Naive thymus-derived CD8-positive, alpha-beta T cell (primary cell): ENCODE measurements at places on chromosomes 3 and 15.

GRCh38 chr3:160671231-160671630 lies 5.7 kb upstream of the ARL14 start:
- H3K4me3 ChIP-seq: no peak overlapping the region
- no peak overlapping the region for H3K27ac ChIP-seq
- peaks cover 4% of the 10 kb centered on the region for H3K27me3 ChIP-seq
- no peak for DNase-seq

DNA sequence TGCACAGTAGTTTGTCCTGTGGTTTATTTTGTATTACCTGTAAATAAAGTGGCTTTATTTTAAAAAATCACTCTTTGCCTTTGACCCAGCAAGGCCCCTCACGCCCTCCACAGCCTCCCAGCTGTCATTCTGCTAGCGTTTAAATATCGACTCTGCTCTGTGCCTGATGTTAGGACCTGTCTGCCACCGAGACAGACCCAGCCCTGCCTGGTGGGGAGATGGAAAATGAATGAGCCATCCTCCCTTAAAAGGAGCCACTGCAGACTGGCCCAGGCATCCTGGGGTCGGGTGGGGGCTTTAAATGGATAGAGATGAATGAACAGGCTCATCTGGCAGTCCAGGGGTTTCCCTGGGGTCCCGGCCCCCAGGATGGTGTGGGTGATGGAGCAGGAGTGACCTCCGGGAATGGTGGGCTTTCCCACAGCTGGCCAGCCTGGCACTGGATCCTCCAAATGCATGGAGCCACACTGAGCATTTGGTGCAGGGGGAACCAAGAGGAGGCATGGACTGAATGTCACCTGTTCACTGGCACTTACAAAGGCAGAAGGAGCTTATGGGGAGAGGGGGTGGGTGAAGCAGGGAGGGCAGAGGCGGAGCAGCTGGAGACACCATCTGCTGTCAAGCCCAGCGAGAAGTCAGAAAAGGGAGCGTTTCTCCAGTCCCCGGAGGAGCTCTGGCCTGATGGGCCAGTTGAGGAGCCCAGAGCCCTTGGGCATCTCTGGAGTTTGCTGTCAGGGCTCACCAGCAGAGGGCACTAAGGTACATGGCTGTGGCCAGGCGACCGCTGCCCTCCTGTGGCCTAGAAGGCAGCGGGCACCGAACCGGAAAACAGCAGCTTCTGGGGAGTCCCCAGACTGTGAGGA lies 11.9 kb downstream of the GRM2 start:
- peaks cover 16% of the 10 kb centered on the region for H3K4me1 ChIP-seq
- no peaks in the 10 kb centered on the region for H3K27me3 ChIP-seq
- DNase-seq: no peak
- H3K36me3 ChIP-seq: no peaks in the 10 kb centered on the region
- no peak overlapping the region for H3K4me3 ChIP-seq

GRCh38 chr3:99799422-99799821 lies 18.2 kb upstream of the CMSS1 start:
- no peak overlapping the region for H3K27ac ChIP-seq
- H3K36me3 ChIP-seq: peaks cover 18% of the 10 kb centered on the region
- H3K4me3 ChIP-seq: no peak overlapping the region
- H3K4me1 ChIP-seq: no peaks in the 10 kb centered on the region
- no peaks in the 10 kb centered on the region for H3K27me3 ChIP-seq
- DNase-seq: no peak

DNA sequence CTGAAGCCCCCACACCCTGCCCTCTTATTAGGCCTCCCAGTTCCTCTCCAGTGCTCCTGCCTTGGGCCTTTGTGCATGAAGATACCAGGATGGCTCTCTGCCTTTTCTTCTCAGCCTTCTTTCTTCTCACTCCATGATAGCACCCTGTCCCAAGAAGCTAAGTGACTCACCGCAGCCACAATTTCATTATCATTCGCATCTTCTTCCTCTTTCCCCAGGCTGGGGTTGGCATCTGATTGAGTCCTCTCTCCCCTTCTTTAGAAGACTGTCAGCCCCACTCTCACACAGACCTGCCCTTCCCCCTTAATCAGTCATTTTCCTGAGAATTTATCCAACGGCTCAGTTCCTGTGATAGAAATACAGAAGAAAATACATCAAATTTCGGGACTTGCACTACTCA lies 102.0 kb downstream of the STAC start:
- peaks cover 14% of the 10 kb centered on the region for H3K27me3 ChIP-seq
- H3K36me3 ChIP-seq: no peaks in the 10 kb centered on the region
- DNase-seq: no peak
- no peak overlapping the region for H3K27ac ChIP-seq

DNA sequence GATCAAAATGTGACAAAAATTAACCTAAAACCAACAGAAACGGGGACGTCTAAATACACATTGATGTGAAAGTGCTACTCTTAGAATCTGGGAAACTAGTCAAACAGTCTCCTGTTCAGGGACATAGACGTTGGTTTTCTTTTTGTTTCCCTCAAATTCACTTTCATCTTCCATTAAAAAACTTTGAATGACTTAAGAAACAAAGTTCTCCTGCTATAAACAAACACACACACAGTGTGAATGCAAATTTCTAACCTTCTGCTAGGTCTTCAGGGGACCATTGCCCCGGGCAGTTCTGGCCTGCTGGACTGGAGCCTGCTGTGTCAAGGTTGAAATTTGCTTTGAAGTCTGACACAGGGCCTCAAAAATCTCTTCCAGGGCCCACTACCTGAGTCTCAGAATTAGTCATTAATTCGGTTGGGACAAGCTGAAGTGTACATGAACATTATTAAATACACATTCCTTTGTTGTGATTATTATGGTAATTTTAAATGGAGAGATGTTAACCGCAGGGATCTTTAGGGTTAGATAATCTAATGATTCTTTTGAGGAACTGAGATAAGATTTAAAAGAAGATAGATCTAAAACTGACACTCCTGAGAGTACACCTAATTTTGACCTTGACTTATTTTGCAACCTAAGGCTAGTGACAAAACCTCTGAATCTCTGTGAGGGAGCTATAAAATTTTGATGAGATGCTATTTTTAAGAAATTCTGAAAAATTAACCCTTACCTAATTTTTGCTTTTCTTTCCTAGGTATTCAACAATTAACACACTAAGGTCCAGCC lies 1260.4 kb downstream of the ROBO1 start:
- H3K4me3 ChIP-seq: no peak overlapping the region
- no peak overlapping the region for H3K27ac ChIP-seq
- H3K36me3 ChIP-seq: no peaks in the 10 kb centered on the region
- H3K27me3 ChIP-seq: no peaks in the 10 kb centered on the region
- H3K4me1 ChIP-seq: no peaks in the 10 kb centered on the region

DNA sequence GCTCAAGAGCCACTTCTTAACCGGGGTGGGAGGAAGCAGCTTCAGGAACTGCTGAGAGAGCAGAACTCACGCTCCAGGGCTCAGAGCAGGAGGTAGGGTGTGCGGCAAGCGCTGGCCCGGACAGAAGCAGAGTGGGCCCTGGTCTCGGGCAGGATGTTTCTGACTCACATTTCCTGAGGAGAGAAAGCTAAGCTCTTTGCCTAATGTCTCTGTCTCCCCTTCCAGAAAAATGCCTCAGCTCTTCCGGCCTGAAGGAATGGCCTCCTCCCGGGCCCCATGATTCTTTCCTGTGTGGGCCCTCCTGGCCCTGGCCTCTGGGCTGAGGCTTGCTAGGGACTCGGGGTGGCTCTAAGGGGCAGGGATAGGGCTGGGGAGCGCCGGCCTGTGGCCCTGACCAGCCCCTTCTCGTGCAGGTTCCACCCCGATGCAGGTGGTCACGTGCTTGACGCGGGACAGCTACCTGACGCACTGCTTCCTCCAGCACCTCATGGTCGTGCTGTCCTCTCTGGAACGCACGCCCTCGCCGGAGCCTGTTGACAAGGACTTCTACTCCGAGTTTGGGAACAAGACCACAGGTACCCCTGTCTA lies 4.1 kb upstream of the STAB1 start:
- peaks cover 8% of the 10 kb centered on the region for H3K36me3 ChIP-seq
- DNase-seq: no peak
- no peaks in the 10 kb centered on the region for H3K27me3 ChIP-seq
- H3K27ac ChIP-seq: no peak overlapping the region
- H3K4me3 ChIP-seq: no peak overlapping the region

- H3K27me3 ChIP-seq: no peaks in the 10 kb centered on the region
- no peaks in the 10 kb centered on the region for H3K36me3 ChIP-seq
- no peak overlapping the region for H3K27ac ChIP-seq
Observed at GRCh38 chr3:65576966-65577365, 461.8 kb downstream of the MAGI1 start.
